ENCODE measurements at places on chromosomes 12 and 14. TPM values are rescaled to one million over a fixed set of nuclear protein-coding genes. Genes with fewer than 3 reads are reported as not detected.

The C12orf54 gene
- not detected for total RNA-seq

The ACSS3 gene
- total RNA-seq, result 86.3 TPM

The TPCN1 gene
- 3.8 TPM for total RNA-seq

The ANKRD33 gene
- total RNA-seq, result not detected

All from HepG2 (cell line).